ENCODE measurements at places on chromosomes 7 and 10.

- DNase-seq = no peak
These were observed 111.4 kb upstream of the FGFR2 start for GRCh38 chr10:121709675-121710073.

- no peak for DNase-seq
These were observed 289.5 kb upstream of the MKLN1 start for GRCh38 chr7:131038153-131038552.

DNA sequence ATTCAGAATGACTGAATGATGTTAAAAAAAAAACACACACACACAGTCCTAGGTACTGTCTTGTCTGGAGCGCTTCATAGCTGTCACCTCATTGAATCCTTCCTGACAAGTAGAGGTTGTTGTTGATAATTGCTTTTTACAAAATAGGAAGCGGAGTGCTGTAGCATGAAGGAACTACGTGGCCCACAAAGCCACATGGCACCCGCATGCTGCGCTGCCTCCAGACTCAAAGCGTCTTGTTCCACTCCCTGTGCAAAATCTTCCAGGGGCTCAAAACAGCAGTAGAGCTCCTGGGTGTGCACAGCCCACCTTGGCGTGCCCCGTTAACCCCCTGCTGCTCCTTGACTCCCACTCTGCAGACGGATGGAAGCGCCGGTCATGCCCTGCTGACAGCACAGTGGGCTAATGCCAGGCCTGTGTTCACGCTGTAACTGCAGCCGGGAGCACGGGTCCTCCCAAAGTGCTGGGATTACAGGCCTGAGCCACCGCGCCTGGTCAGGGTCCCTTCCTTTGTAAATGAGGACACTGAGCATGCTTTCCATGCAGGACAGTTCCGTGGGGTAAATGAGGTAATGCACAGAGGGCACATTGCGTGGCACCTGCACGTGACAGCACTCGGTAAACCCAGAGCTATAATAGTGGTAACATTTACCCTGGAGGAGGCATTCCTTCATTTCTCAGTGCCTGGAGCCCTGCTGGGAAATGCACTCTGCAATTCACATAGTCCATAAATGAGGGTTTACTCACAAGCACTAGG is 91.1 kb upstream of the GNA12 start:
- DNase-seq = no peak

GRCh38 chr10:3832022-3832786 is 47.2 kb upstream of the KLF6 start:
- DNase-seq = no peak

DNA sequence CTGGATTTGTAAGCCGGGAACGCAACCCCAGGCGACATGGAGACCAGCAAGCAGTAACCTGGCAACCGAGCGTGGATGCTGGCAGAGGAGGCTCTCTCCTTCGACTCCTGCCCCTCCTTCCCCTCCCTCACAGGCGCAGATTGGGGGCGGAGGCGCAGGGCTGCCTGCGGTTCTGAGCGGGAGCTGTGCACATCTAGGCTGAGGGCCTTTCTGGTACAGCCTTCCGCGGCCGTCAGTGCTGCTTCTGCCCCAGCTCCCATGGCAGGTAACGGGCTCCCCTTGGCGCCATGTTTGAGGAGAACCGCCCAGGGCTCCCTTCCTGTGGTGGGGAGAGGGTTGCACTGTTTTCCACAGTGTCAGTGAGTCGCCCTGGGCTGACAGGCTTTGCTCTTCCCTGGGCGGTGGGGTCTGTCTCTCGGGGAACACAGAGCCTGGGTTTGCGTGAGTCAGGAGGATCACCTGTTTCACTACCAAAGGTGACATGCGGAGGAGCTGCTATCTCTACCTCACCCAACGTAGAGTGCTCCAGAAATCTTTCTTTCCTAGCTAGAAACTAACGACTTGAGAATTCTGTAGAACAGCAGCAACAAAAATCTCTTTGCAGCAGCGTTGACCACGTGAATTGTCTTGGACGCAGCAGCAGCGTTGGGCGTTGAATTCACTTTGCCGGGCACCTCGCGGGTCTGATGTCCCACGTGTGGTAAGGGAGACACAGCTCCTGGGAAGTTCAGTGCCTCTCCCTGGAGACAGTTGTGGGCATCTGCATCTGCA is 154.8 kb upstream of the COBL start:
- DNase-seq = no peak

DNA sequence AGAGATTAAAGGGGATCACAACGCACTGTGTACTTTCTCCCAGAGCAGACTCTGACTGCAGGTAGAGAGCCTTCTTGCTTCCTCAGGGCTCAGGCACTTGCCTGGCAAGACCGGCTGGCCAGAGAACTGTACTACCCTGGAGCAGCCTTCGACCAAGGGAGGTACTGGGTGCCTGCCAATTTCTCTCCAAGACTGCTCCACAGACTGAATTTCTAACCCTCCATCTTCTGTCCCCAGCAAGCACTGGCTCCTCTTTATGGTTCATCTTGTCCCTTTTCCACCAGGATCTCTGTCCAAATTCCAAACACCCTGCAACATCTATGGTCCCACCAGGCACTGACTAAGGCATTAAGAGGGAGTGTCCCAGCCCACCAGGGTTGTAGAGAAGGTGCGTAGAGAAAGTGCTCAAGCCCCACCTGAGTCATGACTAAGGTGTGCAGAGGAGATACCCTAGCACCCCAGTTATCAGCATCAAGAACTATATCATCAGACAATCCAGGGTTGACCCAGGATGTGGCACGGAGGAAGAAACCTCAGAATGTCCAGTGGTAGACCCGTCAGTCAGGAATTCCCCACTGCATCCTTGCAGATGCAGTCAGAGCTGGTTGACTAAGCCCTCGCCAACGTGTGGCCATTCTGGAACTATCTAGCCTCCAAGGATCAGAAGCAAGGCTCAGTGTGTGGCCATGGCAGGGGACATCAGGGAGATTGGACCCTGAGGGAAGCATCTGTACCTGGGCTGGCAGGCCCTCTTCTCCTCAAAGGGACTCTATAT is 60.9 kb upstream of the CAMK2B start:
- no peak for DNase-seq

DNA sequence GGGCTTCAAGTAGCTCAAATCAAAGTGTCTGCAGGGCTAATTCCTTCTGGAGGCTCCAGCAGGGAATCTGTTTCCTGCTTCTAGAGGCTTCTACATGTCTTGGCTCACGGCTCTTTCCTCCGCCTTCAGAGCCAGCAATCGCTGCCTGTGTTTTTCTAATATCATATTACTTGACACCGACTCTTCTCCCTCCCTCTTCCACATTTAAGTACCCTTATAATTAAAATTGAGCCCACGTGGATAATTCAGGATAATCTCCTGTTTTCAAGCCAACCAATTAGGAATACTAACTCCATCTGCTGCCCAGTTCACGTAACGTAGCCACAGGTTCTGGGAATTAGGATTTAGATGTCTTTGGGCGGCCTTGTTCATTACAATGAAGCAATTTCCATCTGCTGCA is 372.2 kb downstream of the DPP6 start:
- DNase-seq = no peak

- DNase-seq = no peak
These were observed 12.6 kb downstream of the CYP3A5 start for GRCh38 chr7:99667179-99667578.

- peak; percentile 46 for DNase-seq
These were observed 29.0 kb upstream of the BMS1 start for GRCh38 chr10:42753507-42754154.

GRCh38 chr10:92290076-92290836 is 622 bp downstream of the CPEB3 start:
- peak; percentile 75 for DNase-seq

DNA sequence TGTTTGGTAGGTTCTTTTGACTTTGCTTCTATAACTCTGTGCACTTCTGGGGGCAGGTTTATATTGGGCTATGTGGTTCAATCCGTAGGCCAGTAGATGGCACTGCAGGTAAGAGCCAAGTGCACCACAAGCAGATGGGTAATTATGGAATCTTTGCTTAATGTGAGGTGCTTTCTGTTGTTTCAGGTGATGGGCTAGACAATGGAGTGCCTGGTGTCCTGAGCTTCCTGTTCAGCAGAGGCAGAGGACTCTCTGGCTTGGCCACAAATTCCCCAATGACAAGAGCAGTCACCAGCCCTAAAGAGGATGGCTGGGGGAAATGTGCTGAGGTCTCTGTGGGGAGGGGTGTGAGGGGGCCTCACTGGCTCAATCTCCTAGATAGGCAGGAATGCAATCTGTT is 455.0 kb downstream of the CCSER2 start:
- peak; percentile 39 for DNase-seq

- DNase-seq = no peak
These were observed 32.0 kb upstream of the ABCB4 start for GRCh38 chr7:87507446-87507845.

GRCh38 chr7:112411186-112411795 is 39.0 kb upstream of the IFRD1 start:
- peak; percentile 77 for DNase-seq

- DNase-seq = peak; percentile 34
These were observed 154.9 kb downstream of the ATE1 start for GRCh38 chr10:121772884-121773283.

- no peak for DNase-seq
These were observed 48.7 kb downstream of the COL13A1 start for GRCh38 chr10:69850440-69850839.

DNA sequence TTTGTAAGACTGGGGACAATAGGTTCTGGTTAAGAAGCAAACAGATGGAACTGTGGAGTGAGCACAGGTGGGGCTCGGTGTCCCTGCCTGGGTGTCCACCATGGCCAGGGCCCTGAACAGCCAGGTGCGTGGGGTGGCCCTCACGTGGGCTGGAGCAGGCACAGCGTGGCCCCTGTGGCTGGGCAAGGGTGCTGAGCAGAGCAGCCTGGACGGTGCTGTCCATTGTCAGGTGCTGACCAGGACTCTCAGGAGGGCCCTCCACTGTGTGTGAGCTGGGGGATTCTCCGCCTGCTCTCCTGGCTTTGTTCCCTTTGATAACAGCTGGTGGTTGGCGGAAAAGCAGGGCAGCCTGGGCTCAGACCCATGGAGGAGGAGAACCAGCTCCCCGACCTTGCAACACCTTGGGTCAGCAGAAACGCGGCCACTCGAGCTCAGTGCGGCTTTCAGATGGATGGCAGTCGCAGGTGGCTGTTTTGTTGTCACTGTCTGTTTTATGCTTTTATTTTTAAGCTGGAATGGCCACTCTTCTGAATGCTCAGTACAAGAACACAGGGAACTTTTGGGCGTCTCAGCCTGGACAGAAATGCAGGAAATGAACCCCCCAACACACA is 273.9 kb upstream of the ADARB2 start:
- no peak for DNase-seq

GRCh38 chr10:34273340-34273739 is 541.8 kb downstream of the PARD3 start:
- DNase-seq = no peak

- peak; percentile 96 for DNase-seq
These were observed 8.3 kb downstream of the PI4K2A start for GRCh38 chr10:97648562-97649404.

DNA sequence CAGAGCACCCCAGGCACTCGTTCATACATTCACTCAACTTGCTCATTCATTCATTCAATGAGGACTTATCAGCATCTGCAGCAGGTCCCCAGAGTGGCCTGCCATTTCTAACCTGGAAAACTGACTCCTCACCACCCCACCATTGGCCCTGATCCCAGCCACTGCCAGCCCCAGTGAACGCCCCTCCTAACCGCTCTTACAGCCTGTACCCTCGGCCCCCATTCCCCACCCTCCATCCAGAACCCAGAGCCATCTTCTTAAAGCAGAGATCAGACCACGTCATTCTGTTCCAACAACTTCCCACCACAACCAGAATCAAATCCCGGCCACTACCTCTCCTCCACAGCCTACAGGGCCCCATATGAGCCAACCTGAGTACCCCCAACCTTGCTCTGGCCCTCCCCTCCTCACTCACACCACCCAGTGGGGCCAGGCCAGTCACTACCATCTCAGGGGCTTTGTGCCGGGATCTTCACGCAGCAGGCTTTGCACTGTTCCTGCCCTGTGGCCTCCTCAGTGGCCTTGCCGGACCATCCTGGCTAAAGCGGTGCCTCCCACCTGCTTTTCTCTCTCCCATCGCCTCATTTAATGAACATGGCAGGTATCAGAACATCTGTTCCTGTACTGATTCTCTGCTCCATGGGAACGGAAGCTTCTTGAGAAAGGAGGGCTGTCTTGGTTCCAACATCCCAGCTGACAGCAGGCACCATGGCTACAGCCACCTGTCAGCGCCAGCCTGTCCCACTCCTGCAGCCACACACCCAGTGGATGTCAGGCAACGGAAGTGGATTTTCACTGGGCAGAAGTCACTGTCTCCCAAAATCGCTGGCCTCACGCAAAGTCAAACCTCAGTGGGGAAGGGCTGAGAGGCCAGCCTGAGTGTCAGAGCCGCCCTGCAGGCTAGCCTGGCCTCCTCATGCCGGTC is 45.4 kb downstream of the FAM53B start:
- no peak for DNase-seq

- DNase-seq = no peak
These were observed 73.5 kb downstream of the MALSU1 start for GRCh38 chr7:23372611-23373010.

GRCh38 chr10:73218431-73219191 is 28.4 kb downstream of the DNAJC9 start:
- peak; percentile 47 for DNase-seq

GRCh38 chr7:143214789-143215679 is 6.8 kb upstream of the TAS2R40 start:
- DNase-seq = peak; percentile 87

GRCh38 chr10:72665925-72666324 is 26.0 kb upstream of the MCU start:
- peak; percentile 72 for DNase-seq

DNA sequence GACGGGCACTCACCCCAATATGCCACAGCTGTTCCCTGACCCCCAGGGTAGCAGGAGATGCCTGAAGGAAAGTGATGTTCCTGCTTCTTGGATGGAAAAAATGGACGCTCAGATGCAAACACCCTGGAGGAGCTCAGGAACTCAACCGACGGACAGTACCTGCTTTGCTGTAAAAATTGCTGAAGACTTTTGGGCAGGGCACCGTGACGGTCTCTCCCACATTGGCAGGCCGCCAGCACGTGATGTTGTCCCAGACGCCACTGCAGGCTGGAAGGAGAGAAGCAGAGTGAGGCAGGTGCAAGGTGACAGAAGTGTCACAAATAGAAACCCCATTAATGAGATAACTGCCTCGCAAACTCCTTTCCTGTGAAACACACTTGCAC is 35.0 kb downstream of the VIPR2 start:
- DNase-seq = no peak

GRCh38 chr10:91756286-91756685 is 41.9 kb upstream of the TNKS2 start:
- peak; percentile 62 for DNase-seq

GRCh38 chr7:140562926-140563481 is 77.6 kb downstream of the DENND2A start:
- DNase-seq = peak; percentile 27

DNA sequence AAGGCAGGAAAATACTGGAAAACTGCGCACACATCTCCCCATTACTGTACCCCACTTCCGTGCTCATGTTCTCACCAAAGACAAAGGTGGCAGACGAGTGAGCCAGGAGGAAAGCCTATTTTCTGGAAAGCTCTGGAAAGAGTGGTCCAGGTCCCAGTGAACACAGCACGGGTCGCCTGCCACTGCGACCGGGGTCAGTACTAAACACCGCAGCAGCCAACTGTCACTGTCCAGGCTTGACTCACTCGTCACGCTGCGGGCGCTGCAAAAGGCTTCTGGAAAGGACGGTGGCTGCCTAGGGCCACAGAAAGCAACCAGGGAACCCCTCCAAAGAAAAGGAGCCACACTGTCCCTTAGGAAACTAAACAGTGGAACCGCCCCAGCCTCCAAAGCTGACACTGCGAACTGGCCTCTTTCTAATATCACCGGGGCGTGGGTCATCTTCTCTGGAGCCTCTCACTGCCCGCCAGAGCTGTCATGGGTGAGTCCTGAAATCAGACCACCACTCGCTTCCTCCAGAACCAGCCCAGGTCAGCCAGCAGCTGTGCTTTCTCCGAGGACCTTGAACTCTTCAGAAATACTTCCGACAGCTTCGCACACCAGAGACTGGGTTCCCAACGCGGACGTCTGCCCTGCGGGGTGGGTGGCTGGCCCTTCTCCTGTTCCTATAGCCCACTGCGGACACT is 4.0 kb downstream of the RADIL start:
- no peak for DNase-seq
